ENCODE measurements at places on chromosomes 13 and 19.

- DNase-seq, result no peak
These were observed 80.7 kb upstream of the STK24 start for GRCh38 chr13:98657506-98658085.

GRCh38 chr13:41603917-41604316 is 146.6 kb downstream of the RGCC start:
- no peak for DNase-seq

DNA sequence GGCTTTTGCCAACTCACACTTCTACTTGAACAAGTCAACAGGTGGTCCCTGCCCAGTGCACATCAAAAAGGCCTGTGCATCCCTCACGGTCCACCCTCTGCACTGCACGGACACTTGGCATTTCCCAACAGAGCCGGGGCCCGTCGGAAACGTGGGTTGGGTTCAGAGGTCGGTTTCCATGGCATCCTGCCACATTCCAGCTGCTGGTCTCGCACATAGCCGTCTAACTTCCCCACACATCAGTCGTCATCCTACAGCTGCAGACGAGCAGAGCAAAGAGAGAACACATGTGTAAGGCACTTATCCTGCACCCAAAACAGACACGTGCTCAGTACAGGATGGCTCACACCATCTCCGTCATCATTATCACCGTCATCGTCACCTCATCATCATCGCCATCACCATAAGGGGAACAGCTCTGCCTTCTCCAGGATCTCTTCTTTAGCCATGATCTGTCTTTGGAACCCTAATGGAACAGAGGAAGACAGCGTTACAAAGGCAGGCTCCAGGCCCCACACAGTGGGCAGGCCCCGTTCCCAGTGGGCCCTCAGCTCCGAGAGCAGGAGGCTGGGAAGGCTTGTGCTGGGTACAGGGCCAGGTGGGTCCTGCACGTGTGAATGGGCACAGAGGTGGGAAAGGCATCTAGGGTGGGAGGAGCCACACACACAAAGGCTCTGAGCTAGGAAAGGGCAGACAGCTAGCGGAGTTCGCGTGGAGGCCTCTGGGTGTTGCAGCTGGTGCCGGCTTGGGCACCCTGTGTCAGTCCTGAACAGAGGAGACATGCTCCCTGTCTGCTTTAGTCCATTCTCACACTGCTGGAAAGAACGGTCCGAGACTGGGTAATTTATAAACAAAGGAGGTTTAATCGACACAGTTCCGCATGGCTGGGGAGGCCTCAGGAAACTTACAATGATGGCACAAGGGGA is 170.8 kb upstream of the SOX1 start:
- no peak for DNase-seq

DNA sequence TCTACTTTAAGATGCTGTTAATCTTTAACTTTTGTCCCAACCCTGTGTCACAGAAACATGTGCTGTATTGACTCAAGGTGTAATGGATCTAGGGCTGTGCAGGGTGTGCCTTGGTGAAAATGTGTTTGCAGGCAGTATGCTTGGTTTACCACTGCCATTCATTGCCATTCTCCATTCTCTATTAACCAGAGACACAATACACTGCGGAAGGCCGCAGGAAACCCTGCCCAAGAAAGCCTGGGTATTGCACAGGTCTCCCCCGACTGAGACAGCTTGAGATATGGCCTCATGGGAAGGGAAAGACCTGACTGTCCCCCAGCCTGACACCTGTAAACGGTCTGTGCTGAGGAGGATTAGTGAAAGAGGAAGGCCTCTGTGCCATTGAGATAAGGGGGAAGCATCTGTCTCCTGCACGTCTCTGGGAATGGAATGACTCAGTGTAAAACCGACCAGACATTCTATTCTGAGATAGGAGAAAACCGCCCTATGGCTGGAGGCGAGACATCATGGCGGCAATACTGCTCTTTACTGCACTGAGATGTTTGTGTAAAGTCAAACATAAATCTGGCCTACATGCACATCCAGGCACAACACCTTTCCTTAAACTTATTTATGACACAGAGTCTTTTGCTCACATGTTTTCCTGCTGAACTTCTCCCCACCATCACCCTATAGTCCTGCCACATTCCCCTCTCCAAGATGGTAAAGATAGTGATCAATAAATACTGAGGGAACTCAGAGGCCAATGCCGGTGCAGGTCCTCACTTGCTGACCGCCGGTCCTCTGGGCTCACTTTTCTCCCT is 13.1 kb upstream of the ZNF888 start:
- DNase-seq, result no peak

GRCh38 chr19:55146078-55146704 is 2.8 kb downstream of the TNNT1 start:
- DNase-seq, result no peak

GRCh38 chr19:41478875-41479756 is 36.2 kb downstream of the ERICH4 start:
- no peak for DNase-seq

- DNase-seq, result no peak
These were observed 212.2 kb downstream of the ENOX1 start for GRCh38 chr13:43574605-43575004.

DNA sequence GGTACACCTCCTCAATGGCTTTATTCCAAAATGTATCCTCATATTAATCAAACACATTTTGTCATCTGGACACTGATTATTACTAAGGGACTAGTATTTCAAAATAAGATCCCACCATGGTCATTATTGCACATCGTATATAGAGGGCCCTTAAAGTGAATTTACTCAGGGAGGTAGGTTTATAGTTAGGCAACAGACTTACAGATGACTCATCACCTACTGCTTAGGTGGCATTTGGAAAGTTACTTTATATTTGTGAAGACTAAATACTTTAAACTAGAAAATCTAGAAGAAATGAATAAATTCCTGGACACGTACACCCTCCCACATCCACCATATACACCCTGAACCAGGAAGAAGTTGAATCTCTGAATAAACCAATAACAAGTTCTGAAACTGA is 353.0 kb downstream of the KCTD12 start:
- no peak for DNase-seq

GRCh38 chr19:4732680-4733114 is 9.1 kb upstream of the DPP9 start:
- DNase-seq, result no peak

DNA sequence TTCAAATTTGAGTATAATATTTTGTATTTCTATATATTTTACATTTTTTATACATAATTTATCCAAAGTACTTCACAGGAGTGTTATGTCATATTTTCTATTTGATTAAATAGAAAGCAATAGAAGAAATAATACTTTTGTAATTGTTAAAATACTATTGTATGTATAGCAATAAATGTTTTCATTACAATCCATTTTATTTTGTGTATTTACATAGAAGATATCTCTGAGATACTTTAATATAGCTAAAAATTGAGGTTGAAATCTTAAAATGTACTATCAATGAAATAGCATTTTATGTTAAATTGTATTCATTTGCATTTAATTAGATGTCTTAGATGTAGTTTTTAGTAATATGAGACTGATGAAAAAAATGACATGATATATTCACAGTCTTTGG is 1109.6 kb upstream of the MIR17HG start:
- no peak for DNase-seq

DNA sequence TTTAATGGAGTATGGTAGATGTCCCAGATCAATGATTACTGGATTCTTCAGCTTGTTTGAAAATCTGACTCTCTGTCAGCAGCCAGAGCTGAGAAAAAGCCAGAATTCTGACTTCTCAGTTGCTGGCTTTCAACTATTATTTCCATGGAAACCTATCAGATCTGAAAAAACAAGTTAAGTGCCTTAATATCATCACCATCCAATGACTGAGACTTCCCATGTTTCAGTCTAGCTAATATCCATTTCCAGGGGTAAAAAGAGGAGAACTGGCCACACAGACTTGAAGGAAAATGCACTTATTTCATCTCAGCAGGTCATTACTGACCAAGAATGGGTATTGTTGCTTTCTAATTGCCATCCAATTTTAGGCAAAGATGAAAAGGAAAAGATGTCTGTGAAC is 75.2 kb downstream of the TNFSF11 start:
- DNase-seq, result no peak

- no peak for DNase-seq
These were observed 11.2 kb upstream of the COMP start for GRCh38 chr19:18802354-18802753.

- no peak for DNase-seq
These were observed 5.0 kb downstream of the RNF113B start for GRCh38 chr13:98171900-98172589.

- DNase-seq, result no peak
These were observed 158.0 kb downstream of the DLEU7 start for GRCh38 chr13:50685491-50685890.

DNA sequence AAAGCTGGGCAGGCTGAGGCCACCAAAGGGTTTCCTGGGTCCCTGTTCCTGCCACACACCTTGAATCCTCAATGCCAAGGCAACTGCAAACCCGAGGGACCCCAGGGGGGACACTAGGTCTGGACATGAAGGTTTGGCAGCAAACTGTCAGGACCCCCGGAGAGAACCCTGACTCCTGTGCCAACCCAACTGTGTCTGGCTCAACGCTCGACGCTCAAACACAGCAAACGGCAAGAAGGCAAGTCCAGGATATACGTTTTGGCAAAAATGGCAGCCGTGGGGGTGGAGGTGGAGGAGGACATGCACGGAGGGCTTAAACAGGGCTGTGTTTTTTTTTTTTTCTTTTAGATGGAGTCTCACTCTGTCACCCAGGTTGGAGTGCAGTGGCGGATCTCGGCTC is 73.0 kb downstream of the GADD45B start:
- no peak for DNase-seq

DNA sequence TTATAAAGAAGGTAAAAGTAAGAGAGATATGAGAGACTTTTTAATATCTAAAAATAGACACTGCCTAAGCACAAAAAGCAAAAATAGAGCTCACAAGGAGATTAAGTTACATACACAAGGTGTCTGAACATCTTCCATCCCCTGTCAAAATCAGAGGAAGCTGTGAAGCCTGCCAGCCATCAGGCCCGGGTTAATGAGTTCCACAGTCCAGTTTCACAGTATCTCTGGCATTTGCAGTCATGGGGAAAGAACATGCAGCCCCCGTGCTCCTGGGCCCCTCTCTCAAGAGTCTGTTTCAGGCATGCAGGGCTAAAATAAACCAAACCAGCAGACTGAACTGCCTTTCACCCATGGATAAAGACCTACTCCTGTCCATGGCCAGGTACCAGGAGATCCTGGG is 79.2 kb downstream of the TBC1D4 start:
- DNase-seq, result no peak

DNA sequence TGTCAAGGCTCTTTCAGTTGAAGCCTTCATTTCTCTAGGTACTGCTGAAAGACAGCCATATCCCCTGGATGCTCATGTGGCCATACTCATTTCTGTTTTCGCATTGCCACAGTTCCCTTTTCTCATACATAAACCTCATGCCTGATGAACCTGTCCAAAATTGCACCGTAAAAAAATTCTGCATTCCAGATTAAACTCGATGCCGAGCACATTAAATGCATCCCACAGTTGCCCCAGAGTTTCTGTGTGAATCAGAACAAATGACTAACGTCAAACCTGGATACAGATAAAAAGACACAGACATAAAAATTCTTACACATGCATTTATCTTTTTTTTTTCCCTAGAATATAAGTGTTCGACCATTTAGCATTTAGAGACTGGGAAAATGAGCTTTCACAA is 288.2 kb downstream of the COG6 start:
- no peak for DNase-seq

GRCh38 chr19:43331435-43332010 is 22.0 kb upstream of the CD177 start:
- DNase-seq, result no peak

- no peak for DNase-seq
These were observed 12.6 kb upstream of the ZNF681 start for GRCh38 chr19:23771316-23771715.

DNA sequence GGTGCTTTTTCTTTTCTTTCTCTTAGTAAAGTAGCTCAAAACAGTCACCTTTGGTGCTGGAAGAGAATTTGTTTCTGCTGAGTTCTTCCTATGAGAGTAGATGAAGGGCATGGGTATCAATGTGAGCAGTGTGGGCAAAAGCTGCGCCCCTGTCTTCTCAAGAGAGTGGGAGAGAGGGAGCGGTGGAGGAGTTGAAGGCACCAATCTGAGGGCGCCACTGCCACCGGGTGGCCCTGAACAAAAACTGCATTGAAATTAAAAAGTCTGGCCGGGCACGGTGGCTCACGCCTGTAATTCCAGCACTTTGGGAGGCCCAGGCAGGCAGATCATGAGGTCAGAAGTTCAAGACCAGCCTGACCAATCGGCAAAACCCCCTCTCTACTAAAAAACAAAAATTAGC is 28.7 kb upstream of the EPHX3 start:
- DNase-seq, result no peak

- no peak for DNase-seq
These were observed 9.0 kb downstream of the F2RL3 start for GRCh38 chr19:16897856-16898161.

GRCh38 chr13:24035411-24035810 is 125.1 kb upstream of the SPATA13 start:
- no peak for DNase-seq

GRCh38 chr13:59471106-59471505 is 692.6 kb downstream of the DIAPH3 start:
- DNase-seq, result no peak

DNA sequence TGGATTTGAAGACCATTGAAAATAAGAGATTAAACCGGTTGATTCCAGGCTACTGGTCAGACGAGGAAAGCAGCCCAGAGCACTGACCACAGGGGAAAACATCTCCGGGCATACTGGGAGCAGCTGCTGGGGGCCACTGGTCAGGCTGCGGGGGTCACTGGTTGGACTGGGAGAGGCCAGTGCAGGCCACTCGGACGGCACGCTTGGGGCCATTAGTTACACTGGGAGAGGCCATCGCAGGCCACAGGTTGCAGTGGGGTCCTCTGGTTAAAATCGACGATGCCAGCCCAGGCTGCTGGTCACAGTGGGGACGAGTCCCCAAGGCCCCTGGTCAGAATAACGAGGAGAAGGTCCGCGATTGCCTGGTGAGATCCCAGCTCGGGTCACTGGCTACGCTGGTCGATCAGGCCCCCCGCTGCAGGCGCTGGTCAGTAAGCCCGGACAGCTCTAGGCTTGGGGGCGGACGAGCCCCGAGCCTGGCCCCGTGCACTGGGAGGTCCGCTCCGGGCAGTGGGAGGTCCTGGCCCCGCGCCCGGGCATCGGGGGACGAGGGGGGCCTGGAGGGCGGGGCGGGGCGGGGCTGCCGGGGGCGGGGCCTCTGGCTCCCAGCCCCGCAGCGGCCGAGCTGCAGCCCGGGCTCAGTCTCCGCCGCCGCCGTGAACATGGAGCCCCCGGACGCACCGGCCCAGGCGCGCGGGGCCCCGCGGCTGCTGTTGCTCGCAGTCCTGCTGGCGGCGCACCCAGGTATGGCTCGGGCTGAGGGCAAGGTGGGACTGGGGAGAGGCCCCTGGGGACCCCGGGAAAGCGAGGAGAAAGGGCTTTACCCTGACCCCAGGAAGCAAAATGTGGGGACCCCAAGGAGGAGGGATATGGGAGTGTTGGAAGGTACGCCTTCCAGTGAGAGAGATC is at the start of gene BCAM:
Gene BCAM (plus strand): TSS at position 641 of the 909 bp plus-strand sequence. CDS start 22 bp downstream, at position 663.
- DNase-seq, result no peak

- DNase-seq, result no peak
These were observed 1122.8 kb upstream of the ATXN8OS start for GRCh38 chr13:68984688-68985319.

- DNase-seq, result no peak
These were observed 23.5 kb downstream of the SLC25A15 start for GRCh38 chr13:40812724-40813445.

GRCh38 chr19:21590867-21591266 is 85.5 kb downstream of the ZNF429 start:
- DNase-seq, result no peak

Data from activated CD4-positive, CD25-positive, alpha-beta regulatory T cell (primary cell).